CD8-positive, alpha-beta memory T cell (primary cell): ENCODE measurements at places on chromosomes 16 and 17.
A peak's percentile ranks its signal among the peaks of the same experiment; 100 is the strongest.

DNA sequence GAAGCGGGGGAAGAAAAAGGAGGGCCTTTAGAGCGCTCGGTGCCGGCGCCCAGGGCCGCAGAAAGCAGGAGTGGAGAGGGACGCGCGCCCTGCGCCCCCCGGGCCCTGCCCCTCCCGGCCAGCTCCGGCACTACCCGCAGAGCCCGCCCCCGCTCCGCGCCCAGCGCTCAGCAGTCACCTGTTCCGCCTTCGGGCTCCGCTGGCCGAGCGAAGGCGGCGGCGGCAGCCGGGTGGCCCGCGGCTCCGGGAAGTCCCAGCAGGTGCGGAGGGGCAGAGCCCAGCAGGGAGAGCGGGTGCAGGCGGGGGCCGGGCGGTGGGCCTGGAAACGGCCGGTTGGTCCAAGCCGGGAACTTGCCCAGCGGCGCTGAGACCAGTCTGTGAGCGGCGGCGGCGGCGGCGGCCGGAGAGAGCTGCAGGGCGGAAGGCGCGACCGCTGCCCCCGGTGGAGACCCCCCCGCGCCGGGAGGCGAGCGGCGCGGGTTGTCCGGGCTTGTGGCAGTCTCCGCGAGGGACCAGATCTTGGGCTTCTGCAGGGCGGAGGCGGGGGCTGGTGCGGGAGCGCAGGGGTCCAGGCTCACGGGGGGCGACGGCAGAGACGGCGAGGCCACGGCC is 2.2 kb downstream of the IRX3 start:
- no peak overlapping the region for H3K4me3 ChIP-seq
- no peaks in the 10 kb centered on the region for H3K36me3 ChIP-seq

- no peak for DNase-seq
- peaks cover 7% of the 10 kb centered on the region for H3K4me1 ChIP-seq
- no peaks in the 10 kb centered on the region for H3K27me3 ChIP-seq
These were observed 27.3 kb upstream of the ALKBH5 start for GRCh38 chr17:18156171-18156975.

DNA sequence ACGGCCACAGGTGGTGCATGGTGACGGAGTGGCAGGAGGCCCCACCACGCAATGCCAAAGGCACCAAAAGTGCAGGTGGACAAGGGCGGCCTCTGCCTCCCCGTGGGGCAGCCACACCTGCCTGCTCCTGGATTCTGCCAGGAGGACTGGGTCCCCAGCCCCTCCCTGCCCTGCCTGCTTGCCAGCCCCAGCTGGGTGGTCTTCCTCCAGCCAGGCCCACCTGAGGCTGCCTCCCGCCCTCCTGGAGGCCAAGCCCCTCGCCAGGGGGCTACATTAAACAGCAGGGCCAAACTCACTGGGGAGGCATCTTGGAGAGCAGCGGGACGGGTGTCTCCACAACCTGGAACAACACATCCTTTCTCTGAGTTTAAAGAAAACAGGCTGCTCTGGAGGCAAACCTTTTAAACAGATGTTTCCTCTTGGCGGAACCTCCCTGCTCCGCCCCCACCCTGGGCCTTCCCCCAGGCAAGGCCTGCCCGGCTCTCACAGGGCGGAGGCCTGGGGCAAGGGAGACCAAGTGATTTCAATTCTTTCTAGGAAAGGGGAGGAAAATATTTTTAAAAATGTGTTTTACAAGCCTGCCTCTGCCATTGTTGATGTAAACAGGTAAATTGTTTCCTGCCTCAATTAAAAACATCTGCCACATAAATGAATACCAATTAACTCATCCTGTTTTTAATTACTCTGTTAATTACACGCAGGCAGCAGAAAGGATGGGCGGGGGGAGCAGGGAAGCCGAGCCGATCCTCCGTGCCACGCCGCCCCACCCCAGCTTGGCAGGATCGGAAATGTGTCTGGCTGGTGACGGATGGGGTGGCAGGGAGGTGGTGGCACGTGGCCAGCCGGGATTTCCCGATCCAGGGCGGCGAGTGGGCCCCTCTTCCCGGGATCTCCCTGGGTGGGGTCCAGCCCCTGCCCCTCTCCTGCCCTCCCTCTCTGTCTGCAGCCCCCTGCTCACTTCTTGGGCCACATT is 54.4 kb upstream of the PABPN1L start:
- DNase-seq: no peak
- no peak overlapping the region for H3K27ac ChIP-seq
- H3K36me3 ChIP-seq: no peaks in the 10 kb centered on the region

DNA sequence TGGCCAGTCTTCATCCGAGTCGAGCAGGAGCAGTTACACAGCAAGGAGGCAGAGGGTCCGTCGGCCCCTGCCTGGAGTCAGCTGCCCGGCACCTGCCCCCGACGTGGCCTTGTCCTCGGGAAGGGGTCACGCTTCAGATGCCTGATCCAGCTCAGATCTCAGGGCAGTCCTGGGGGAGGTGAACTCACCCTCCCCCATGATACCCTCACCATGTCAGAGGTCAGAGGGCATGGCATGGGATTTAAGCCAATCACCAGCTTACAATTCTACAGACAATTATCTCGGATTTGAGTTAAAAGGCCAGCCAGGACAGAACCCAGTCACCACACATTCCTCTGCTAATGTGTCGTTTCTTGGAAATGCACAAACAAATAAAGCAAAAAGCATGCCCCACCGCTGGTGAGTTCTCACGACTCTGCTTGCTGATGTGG is 211.3 kb downstream of the FOXL1 start:
- no peak overlapping the region for H3K27ac ChIP-seq
- H3K27me3 ChIP-seq: no peaks in the 10 kb centered on the region
- no peaks in the 10 kb centered on the region for H3K36me3 ChIP-seq
- DNase-seq: no peak
- no peaks in the 10 kb centered on the region for H3K4me1 ChIP-seq

GRCh38 chr17:17445925-17446665 is 30.7 kb upstream of the MED9 start:
- DNase-seq: no peak
- peaks cover 4% of the 10 kb centered on the region for H3K27me3 ChIP-seq
- no peak overlapping the region for H3K27ac ChIP-seq

GRCh38 chr17:64491034-64491860 is 5.6 kb downstream of the POLG2 start:
- H3K36me3 ChIP-seq: peaks cover 16% of the 10 kb centered on the region
- DNase-seq: peak; percentile 33
- no peak overlapping the region for H3K27ac ChIP-seq
- no peaks in the 10 kb centered on the region for H3K27me3 ChIP-seq
- peaks cover 29% of the 10 kb centered on the region for H3K4me1 ChIP-seq

GRCh38 chr16:66774981-66775380 is 23.6 kb upstream of the DYNC1LI2 start:
- no peaks in the 10 kb centered on the region for H3K36me3 ChIP-seq
- H3K4me1 ChIP-seq: no peaks in the 10 kb centered on the region
- no peak overlapping the region for H3K27ac ChIP-seq
- DNase-seq: no peak

DNA sequence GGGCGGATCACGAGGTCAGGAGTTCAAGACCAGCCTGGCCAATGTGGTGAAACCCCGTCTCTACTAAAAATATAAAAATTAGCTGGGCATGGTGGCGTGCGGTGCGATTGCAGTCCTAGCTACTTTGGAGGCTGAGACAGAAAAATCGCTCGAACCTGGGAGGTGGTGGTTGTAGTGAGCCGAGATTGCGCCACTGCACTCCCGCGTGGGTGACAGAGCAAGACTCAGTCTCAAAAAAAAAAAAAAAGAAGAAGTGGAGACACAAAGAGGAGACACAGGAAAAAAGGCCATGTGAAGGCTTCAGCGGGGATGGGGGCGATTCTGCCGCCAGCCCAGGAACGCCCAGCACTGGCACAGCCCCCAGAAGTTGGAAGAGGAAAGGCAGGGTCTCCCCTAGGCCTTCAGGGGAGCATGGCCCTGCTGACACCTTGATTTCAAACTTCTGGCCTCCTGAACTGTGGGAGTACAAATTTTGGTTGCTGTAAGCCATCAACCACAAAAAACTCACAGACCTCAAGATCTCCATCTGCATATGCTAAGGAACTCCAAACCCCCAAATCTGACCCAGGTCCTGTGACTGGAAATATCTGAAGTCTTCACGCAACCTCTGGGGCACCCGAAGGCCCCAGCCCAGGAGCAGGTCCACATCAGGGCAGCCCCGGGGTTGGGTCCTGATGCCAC is 7.0 kb downstream of the SGSH start:
- H3K27ac ChIP-seq: no peak overlapping the region
- H3K4me1 ChIP-seq: peaks cover 11% of the 10 kb centered on the region
- H3K27me3 ChIP-seq: no peaks in the 10 kb centered on the region
- no peak overlapping the region for H3K4me3 ChIP-seq
- peaks cover 13% of the 10 kb centered on the region for H3K36me3 ChIP-seq
- DNase-seq: no peak

GRCh38 chr17:8210761-8211458 is 535 bp upstream of the AURKB start:
- no peak for DNase-seq
- peaks cover 12% of the 10 kb centered on the region for H3K4me1 ChIP-seq
- H3K4me3 ChIP-seq: peak overlapping the region; percentile 93
- no peaks in the 10 kb centered on the region for H3K36me3 ChIP-seq
- peak overlapping the region; percentile 61 for H3K27ac ChIP-seq

DNA sequence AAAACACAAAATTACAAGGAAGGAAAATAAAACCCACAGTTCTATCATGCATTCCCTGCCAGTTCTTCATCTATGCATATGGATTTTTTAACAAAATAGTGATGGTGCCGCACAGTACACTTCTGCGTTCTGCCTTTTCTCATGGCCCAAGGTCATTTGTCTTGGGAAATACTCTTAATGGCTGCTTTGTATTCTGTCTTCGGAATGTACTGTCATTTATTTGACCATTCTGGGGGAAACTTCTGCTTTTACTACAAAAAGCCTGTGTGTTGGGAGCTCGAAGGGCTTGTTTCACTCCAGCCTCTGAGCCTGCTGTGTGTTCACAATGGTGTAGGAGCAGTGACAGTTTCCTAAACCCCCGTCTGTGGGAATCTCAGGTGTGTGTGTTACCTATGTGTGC is 82.8 kb upstream of the SEC14L1 start:
- H3K4me1 ChIP-seq: no peaks in the 10 kb centered on the region
- no peaks in the 10 kb centered on the region for H3K27me3 ChIP-seq
- H3K36me3 ChIP-seq: no peaks in the 10 kb centered on the region
- H3K4me3 ChIP-seq: no peak overlapping the region
- DNase-seq: no peak

- no peak overlapping the region for H3K4me3 ChIP-seq
- H3K27me3 ChIP-seq: no peaks in the 10 kb centered on the region
- no peaks in the 10 kb centered on the region for H3K4me1 ChIP-seq
- DNase-seq: no peak
These were observed 73.4 kb downstream of the MYO1D start for GRCh38 chr17:32803544-32803943.

- H3K27ac ChIP-seq: no peak overlapping the region
- H3K4me3 ChIP-seq: no peak overlapping the region
- no peaks in the 10 kb centered on the region for H3K36me3 ChIP-seq
- DNase-seq: no peak
- no peaks in the 10 kb centered on the region for H3K4me1 ChIP-seq
These were observed 476.9 kb upstream of the GOT2 start for GRCh38 chr16:59210955-59211541.

DNA sequence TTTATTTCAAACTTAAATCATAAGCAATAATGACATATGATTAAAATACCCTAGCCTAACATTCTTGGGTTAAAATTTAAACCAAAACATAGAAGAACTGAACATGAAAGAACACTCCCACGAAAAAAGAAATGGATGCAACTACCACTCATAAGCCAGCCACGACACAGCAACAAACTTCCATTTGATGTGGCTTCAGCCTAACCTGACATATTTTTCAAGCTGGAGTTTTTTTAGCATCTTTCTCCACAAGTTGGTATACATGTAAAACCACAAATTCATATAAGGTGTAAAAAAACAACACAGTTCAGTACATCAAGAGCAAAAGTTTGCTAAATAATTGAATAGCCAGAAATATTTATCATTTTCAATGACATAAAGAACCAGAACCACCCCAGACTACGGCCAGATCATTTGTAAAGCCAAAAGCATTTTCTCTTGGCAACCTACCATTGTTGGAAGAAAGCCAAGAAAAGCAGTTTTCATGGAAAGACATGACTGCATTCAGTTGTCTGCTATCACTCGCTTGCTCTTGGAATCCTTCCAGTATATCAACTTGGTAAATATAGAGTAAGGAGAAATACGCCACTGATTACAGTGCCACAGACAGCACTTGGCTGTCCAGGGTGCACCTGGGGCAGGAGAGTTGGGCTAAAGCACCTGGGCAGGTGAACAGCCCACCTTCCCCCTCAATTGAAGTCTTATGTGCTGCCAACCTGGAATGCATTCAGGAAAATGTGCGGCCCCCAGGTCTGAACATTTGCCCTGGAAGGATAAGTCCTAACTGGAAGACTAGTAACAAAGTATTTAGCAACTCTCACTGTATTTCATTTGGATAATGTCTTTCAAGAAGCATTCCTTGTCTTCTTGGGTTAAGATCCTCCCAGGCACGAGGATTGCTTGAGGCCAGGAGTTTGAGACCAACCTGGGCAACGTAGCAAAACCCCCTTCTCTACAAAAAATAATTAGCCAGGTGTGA is 60.5 kb downstream of the CREBBP start:
- H3K27me3 ChIP-seq: no peaks in the 10 kb centered on the region
- DNase-seq: no peak
- H3K4me1 ChIP-seq: peaks cover 91% of the 10 kb centered on the region
- no peaks in the 10 kb centered on the region for H3K36me3 ChIP-seq

GRCh38 chr17:77803726-77804125 is 154.8 kb upstream of the TNRC6C start:
- H3K4me3 ChIP-seq: no peak overlapping the region
- no peak for DNase-seq
- no peak overlapping the region for H3K27ac ChIP-seq
- H3K4me1 ChIP-seq: no peaks in the 10 kb centered on the region
- no peaks in the 10 kb centered on the region for H3K27me3 ChIP-seq

GRCh38 chr17:60914078-60914477 is 236.4 kb downstream of the BCAS3 start:
- H3K4me1 ChIP-seq: no peaks in the 10 kb centered on the region
- H3K36me3 ChIP-seq: no peaks in the 10 kb centered on the region
- no peak overlapping the region for H3K27ac ChIP-seq
- no peak for DNase-seq
- H3K4me3 ChIP-seq: no peak overlapping the region

DNA sequence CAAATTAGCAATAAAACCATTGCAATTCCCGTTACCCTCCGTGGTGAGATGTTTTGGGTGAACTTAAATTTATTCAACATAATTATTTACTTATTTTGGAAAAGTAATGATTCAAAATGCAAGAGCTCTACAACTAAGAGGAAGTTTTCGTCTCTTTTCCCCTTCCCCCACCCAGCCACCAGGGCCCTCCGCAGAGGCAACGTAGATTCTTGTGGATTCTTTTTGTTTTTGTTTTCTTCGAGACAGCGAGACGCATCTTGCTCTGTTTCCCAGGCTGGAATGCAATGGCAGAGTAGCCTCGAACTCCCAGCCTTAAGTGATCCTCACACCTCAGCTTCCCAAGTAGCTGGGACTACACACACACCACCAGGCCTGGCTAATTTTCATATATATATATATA is 19.2 kb downstream of the CCDC40 start:
- DNase-seq: no peak
- H3K4me1 ChIP-seq: no peaks in the 10 kb centered on the region
- H3K27ac ChIP-seq: no peak overlapping the region
- H3K27me3 ChIP-seq: no peaks in the 10 kb centered on the region
- no peak overlapping the region for H3K4me3 ChIP-seq
- H3K36me3 ChIP-seq: no peaks in the 10 kb centered on the region

GRCh38 chr17:1797323-1797722 is 32.4 kb downstream of the SMYD4 start:
- H3K4me3 ChIP-seq: no peak overlapping the region
- H3K36me3 ChIP-seq: peaks cover 18% of the 10 kb centered on the region
- H3K4me1 ChIP-seq: no peaks in the 10 kb centered on the region
- no peak overlapping the region for H3K27ac ChIP-seq
- H3K27me3 ChIP-seq: no peaks in the 10 kb centered on the region

GRCh38 chr17:78118801-78119241 is 9.7 kb downstream of the TMC6 start:
- H3K27ac ChIP-seq: no peak overlapping the region
- no peak for DNase-seq
- H3K27me3 ChIP-seq: no peaks in the 10 kb centered on the region
- peaks cover 62% of the 10 kb centered on the region for H3K36me3 ChIP-seq
- H3K4me3 ChIP-seq: no peak overlapping the region
